ENCODE measurements at places on chromosomes 11 and 22.
A peak's percentile ranks its signal among the peaks of the same experiment; 100 is the strongest.

GRCh38 chr11:10526974-10527918, 13.7 kb downstream of the RNF141 start:
- no peak for DNase-seq

DNA sequence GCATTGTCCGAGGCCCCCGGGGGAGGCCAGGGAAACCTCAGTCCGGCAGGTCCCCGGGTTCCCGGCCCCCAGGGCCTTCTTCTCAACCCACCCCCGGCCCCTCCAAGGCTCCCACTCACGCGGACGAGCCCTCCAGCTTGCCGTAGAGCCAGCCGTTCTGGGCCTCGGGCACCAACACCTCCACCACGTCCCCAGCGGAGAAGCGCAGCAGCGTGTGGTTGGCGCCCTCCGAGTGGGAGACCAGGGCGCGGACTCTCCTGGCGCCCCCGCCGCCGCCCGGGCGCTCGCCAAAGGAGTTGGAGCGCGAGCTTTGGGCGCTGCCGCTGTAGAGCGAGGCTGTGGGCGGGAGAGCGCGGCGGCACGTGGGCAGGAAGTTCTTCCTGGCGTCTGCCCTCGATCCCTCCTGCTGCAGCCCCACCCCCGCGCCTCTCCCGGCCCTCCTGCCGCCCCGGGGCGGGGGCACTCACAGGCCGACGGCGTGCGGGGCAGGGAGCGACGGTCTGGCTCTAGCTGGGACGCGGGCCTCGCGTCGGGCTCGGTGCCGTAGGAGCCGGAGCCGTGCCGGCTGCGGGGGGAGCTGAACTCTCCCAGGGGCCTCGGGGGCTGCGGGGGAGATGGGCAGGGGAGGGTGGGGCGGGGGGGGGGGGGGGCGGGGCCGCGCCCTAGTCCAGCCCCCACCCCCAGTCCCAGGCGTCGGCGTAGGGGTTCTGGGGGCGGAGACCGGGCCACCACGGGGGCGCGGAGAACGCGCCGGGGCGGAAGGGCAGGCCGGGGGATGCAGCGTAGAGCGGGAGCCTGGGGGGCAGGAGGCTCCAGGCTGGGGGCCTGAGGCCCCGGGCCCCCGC, 4.9 kb upstream of the SLC16A8 start:
- no peak for DNase-seq

- no peak for DNase-seq
Observed at GRCh38 chr22:24183321-24184031, 2.2 kb downstream of the SUSD2 start.

DNA sequence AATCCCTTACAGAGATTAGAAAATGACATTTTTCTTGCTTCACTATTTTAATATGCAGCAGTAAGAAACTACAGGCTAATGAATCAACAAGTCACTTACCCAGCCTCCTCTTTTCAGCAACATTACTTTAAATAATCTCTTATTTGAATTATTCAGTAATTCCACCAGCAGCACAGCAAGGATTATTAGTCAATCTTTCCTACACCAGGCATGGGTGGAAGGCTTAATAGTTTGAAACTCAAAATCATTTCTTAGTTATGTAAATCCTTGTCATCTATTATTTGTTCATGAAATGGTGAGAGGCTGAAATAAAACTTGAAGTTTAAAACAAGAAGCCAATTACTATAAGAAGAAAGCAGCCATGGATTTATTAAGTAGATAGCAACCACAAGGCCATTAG, 530.5 kb downstream of the KCNA4 start:
- no peak for DNase-seq

GRCh38 chr11:102868339-102868738, 6.4 kb downstream of the MMP12 start:
- no peak for DNase-seq

GRCh38 chr22:47994045-47994444, 1231.6 kb downstream of the TBC1D22A start:
- no peak for DNase-seq

- peak; percentile 35 for DNase-seq
Observed at GRCh38 chr11:1202776-1203504, 19.9 kb upstream of the MUC5B start.

DNA sequence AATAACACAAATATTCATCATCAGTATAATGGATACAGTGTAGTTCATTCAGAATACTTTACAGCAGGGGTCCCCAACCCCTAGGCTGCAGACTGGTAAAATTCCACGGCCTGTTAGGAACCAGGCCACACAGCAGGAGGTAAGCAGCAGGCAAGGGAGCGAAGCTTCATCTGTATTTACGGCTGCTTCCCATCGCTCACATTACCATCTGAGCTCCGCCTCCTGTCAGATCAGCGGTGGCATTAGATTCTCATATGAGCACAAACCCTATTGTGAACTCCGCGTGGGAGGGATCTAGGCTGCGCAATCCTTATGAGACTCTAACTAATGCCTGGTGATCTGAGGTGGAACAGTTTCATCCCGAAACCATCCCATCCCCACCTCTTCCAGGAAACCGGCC, 125.1 kb downstream of the SERGEF start:
- no peak for DNase-seq

All from NCI-H1092 treated with DMSO at 0.1 percent for 48 hours (cell line).